Activated B cell treated with CpG ODN at 0.5 μM for 24 hours (primary cell): ENCODE measurements at places on chromosomes 11 and 22. TPM values are rescaled to one million over a fixed set of nuclear protein-coding genes. Genes with fewer than 3 reads are reported as not detected.

- no peak for DNase-seq
These were observed 37.8 kb upstream of the TH start for GRCh38 chr11:2209370-2209801.

DNA sequence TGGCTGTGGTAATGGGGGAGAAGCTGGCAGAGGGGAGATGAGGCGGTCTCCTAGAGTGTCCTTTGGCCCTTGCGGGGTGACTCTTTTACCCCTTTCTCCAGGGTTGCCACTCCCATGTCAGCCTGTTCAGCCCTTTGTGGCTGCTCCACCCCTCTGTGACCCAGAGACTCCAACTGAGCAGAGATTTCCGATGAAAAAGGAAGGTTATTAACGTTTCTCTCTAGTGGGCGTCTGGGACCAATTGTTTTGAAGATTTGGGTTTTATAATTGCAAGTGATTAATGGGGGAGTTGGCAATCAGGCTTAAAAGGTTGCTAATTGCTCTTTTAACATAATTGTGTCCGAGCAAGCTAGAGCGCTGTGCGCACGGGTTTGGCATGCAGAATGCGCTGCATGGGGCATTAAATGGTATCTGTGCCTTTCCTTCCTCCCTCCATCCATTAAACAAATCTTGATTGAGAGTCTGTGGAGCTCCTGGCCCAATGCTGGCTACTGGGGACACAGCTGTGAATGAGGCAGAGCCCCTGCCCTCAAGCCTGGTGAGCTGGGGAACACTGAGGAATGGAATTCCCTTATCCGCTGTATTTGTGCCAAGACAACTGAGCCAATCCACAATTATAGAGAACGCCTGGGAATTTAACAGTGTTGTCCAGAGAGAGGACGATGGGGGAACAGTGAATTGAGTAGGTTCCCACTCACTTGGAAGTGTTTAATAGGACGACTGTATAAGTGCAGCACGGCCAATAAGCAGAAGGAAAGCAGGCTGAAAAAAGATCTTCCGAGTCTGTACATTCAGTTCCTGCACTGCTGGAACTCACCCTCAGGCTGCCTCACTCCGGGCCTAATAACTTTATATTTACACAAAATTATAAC, 295.9 kb downstream of the MIAT start:
- DNase-seq = no peak

The PVALB gene
- not detected in 2 replicates for total RNA-seq

The MS4A6E gene
- total RNA-seq = not detected in 2 replicates

- DNase-seq = no peak
These were observed 47.1 kb upstream of the CLDN5 start for GRCh38 chr22:19571207-19571795.

- no peak for DNase-seq
These were observed 38.3 kb downstream of the NCAM1 start for GRCh38 chr11:112999520-112999919.

The ARL2 gene
- 65.6 and 79.4 TPM in 2 replicates for total RNA-seq

The PPFIBP2 gene
- total RNA-seq = 109 and 112 TPM in 2 replicates

DNA sequence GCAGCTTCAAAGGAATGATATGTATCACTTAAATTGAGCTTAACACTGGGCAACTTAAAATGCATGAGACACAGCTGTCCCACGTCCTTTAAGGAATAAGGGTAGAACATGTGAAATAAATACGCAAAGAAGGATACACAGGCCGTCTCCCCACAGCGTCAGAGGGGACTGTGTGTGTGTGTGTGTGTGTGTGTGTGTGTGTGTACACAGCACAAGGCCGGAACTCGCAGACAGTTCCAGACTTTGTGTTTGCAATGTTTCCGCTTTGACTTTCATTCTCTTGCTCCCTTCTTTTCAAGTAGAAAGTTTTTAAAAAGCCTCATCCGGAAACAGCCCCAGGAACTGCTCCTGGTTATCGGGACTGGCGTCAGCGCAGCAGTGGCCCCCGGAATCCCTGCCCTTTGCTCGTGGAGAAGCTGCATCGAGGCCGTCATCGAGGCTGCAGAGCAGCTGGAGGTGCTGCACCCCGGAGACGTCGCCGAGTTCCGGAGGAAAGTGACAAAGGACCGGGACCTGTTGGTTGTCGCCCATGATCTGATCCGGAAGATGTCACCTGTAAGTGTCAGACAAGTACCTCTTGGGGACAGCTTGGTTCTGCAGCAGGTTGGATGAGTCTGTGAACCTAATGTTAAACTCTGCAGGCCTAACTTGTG, 13.3 kb downstream of the FAM118A start:
- no peak for DNase-seq

DNA sequence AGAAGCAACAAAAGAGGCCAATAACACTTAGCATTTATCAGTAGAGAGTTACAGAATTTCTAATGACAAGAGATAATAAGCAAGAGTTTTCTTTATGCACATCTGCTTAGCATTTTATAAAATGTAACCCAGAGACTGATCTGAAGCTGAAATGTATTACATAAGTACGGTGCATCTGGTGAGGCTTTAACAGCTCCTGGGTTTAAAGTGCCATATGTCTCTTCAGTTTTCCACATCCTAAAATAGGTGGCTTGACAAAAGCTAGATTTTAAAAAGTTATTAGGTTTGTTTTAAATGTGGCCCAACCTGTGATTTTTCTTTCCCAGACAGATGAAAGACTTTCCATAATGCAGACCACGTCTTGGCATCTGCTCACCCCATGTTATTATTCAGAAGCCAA, 620.7 kb upstream of the ARHGAP42 start:
- DNase-seq = no peak

GRCh38 chr11:12212174-12212820, 101.9 kb downstream of the MICAL2 start:
- DNase-seq = no peak

The CHST1 gene
- not detected in 2 replicates for total RNA-seq

DNA sequence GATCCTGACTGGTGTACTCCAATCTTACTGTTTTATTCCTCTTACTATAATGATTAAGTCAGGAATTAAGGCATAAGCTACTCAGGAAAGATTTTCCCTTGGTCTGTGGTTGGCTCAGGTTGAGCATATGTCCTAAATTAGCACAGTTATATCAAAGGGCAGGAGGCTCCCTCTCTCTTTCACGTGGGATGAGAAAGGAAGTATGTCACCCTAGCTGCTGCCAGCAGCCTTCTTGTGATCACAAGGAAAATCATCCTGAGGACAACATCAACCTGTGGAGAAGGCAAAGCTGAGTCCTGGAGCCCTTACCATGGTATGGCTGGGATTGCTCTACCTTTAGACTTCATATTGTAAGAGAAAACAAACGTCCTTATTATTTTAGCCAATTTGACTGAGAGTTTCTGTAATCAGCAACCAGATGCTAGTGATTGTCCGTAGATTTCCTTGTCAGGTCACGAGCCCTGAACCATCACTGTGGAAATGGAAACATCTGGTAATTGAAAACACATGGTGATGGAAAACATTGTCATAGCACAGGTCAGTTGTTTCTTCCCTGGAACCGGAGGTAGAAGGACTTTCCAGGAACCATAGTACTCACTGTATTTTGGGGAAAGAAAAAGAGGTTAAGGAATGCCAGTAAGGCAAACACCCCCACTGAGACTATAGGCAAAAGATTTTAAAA, 40.6 kb upstream of the DEUP1 start:
- DNase-seq = no peak

DNA sequence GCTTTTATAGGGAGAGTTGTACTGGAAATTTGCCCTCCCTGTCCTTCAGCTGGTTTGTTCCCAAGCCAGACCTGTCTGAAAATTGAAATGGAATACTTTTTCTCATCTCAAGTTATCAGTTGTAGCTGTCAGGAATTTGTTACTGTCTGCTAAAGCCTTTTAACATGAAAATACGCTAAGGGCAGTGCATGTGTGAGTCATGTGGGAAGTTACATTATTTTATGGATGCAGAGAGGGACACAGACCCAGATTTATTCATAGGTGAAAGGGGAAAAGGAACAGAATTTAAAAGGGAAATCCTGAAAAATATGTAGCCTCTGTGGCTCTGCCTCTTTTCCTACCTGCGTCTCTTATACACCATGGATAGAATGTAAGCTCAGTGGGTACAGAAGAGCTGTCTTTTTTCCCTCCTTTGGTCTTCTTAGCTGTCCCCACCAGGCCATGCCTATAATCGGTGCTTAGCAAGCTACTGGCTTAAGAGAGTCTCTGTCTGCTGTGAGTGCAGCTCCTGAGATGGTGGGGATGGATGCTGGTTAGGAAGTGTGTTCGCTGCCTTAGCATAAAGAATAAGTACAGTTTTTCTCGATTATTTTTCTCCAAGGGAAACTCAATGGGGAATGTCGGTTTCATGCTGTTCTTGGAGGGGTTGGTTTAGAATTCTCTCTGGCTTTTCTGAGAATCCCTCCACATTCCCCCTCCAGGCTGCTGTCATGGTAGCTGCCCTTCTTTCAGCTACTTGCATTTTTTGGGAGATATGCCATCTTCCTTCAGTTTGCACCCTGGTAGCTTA, 166.8 kb downstream of the TEAD1 start:
- no peak for DNase-seq

DNA sequence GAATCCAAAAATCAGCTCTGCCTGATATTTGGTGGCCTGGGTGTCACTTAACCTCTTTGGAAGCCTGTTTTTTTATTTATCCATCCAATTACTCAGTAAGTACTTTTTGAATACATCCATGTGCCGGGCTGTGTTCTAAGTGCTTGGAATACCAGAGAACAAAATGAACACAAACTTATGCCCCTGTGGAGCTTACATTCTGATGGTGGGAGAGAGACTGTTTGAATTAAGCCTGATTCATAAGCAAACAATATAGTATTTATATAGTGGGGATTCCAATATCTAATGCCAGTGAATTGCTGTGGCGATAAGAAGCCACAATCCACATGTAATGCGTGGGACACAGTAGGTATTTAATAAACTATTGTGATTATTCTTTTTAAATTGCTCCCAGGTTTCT, 19.4 kb downstream of the KCNJ5 start:
- no peak for DNase-seq

DNA sequence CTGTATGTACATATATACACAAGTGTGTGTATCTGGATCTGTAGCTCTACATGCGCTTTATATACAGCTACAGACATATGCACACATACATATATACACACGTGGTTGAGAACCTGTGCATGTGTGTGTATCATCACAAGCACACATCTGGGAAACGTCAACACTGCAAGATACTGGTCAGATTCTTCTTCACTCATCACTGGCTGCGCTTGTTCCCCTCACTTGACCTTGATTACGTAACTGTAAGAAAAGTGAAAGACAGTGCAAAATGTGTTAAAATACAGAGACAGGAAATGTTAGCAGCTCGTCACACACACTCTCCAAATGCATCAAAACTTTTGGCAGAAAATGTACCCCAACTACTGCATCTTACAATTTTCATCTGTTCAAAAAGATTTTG, 51.9 kb upstream of the MN1 start:
- DNase-seq = no peak

DNA sequence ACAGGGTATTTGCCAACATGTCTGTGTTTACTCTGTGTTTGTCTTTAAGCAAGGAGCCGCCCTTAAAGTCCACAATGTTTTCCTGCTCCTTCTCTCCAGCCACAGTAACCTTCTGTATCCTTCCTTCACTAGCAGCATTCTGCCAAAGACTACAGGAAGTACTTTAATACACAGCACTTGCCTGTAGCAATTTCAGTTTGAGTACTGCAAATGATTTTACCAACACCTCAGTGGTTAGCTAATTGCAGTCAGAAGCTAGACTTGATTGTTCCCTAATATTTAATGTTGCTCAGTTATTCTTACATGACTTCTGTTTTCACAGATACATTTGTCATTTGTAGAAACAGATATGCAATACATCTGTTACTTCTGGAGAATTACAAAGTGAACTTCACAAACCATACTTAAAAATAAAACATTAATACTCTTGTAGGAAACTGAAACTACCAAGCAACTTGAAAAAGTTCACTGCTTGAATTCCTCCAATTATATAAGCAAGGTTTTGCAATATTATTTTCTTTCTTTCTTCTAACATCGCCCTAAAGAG, 69.1 kb downstream of the FCHSD2 start:
- DNase-seq = no peak

- DNase-seq = no peak
These were observed 44.8 kb upstream of the MYO18B start for GRCh38 chr22:25697181-25697664.

The IGLL1 gene
- total RNA-seq = not detected in 2 replicates

DNA sequence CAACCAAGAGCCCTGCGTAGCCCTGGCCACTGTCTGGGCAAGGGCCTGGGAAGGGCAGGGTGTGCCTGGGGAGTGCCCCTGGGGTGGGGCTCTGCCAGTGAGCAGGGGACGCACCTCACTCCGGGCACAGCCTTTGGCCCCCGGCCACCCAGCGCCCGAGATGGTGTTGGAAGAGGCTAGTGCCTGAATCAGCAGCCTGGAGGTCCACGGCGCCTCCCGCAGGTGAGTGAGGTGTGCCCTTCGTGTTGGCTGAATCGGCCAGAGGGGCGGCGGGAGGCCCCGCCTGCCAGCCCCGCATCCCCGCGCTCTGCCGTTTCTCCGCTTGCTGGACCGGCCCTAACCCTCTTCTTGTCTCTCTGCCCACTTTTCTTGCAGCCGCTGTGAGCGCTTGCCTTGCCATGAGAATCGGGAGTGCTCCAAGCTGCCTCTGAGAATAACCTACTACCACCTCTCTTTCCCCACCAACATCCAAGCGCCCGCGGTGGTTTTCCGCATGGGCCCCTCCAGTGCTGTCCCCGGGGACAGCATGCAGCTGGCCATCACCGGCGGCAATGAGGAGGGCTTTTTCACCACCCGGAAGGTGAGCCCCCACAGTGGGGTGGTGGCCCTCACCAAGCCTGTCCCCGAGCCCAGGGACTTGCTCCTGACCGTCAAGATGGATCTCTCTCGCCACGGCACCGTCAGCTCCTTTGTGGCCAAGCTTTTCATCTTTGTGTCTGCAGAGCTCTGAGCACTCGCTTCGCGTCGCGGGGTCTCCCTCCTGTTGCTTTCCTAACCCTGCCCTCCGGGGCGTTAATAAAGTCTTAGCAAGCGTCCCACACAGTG, 60.1 kb downstream of the FBLN1 start:
- no peak for DNase-seq

DNA sequence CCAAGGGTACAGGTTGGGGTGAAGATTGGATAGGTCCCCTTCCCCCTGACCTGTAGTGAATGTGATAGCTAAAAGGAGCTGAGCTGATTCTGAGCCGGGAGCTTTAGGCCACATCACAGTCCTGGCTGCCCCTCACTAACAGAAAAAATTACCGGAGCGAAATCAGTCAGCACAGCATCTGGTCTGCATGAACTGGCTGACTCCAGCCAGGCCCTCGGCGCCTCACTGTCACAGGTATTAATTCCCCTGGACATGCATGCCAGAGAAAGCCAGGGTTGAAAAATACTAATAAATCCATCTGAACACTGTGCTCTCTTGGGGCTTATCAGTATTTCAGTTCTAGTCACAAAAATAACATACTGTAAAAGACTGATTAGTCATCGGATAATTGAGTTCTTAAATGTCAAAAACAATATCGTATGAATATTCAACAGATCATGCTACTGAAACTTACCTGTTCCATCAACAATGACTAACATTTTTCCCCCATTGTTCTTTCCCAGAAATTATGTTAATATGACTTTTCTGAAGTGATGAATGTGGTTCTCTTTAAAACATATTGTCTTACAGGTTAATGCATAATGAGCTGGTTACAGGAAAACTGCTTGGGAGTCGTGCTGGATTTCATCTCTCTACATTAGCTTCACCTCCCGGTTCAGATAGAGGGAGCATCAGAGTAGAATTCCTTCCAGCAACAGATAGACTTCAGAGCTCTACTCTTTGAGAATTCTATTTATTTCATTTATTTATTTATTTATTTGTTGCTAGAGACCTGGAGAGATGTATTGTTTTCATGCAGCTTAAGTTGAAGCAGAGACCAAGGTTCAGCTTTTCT, 387.7 kb downstream of the NXPE2 start:
- DNase-seq = no peak

GRCh38 chr22:23072911-23073491, 2.7 kb downstream of the GNAZ start:
- no peak for DNase-seq

The LARGE2 gene
- 47.4 and 59.7 TPM in 2 replicates for total RNA-seq
